HFF-Myc (cell line): ENCODE measurements at places on chromosomes 2 and 18.

DNA sequence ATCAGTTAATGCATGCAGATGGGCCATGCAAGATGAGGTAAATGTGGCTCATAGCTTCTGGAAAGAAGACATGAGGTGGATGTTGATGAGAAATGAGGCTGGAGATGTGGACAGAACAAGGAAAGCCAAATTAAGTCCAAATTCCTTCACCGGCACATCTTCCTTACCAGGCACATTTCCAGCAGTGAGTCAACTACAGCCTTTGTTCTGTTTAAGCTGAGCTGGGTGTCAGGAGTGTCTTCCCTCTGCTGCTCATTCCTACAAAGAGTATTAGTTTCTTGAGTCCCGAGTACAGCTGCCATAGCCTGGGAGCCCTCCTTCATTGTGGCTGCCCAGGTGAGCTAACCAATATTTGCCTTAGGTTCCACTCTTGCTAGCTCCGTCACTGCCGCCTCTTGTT, 945.0 kb downstream of the SLC4A3 start:
- no peak for DNase-seq

- no peak for DNase-seq
Observed at GRCh38 chr2:151953467-151953866, 125.2 kb upstream of the ARL5A start.

DNA sequence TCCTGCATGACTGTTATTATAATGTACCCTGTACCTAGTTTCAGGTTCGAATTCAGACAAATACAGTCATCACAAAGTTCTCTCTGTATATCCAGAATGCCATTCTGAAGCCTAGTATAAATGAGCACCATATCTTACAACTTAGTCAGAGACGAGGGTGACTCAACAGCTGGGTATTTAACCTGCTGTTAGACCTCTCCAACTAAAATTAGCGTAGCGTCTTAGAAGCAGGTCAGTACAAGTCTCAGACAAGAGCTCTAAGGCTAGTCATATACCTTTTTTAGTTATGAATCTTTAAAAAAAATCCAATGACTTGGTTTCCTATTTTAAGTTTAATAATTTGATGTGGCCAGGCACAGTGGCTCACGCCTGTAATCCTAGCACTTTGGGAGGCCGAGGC, 74.1 kb downstream of the CABYR start:
- DNase-seq, result peak; percentile 46

- DNase-seq, result no peak
Observed at GRCh38 chr2:218230882-218231281, 13.9 kb downstream of the ARPC2 start.

- no peak for DNase-seq
Observed at GRCh38 chr18:78788161-78788560, 191.5 kb upstream of the SALL3 start.

- DNase-seq, result no peak
Observed at GRCh38 chr2:105600949-105601794, 143.5 kb upstream of the NCK2 start.

DNA sequence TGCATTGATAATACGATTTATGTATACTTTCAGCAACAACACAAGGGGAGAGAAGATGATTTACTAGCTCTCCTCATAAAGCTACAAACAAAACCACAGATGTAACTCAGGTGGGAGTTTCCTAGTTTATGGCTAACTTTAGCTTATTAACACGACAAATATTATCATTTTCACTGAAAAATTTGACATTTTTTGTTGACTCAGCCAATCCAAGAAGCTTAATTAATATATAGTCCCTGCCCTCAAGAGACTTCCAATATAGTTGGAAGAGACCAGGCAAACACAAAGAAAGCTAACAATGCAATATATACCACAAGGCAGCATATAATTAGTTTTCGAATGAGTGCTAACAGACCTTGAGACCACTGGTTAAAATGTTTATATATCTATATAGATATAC, 775 bp downstream of the WDR12 start:
- DNase-seq, result no peak

GRCh38 chr2:6754419-6754818, 111.3 kb downstream of the CMPK2 start:
- DNase-seq, result no peak

DNA sequence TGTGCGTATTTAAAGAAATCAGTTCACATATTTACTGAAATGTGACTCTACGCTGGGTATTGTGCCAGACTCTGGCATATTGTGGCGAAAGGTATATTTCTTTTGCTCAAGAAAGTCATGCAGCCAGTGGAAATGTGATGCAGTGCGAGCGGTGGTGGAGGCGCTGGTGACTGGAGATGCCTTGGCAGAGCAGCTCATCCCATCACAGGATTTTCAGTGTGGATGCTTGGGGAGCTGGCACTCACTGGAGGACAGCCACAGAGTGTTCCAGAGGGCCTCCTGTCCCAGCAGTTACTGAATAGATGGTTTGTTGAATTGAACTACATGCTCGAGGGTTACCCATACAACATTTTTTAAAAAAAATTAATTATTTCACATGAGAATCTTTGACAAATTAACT, 117.6 kb downstream of the ZNF407 start:
- DNase-seq, result no peak

DNA sequence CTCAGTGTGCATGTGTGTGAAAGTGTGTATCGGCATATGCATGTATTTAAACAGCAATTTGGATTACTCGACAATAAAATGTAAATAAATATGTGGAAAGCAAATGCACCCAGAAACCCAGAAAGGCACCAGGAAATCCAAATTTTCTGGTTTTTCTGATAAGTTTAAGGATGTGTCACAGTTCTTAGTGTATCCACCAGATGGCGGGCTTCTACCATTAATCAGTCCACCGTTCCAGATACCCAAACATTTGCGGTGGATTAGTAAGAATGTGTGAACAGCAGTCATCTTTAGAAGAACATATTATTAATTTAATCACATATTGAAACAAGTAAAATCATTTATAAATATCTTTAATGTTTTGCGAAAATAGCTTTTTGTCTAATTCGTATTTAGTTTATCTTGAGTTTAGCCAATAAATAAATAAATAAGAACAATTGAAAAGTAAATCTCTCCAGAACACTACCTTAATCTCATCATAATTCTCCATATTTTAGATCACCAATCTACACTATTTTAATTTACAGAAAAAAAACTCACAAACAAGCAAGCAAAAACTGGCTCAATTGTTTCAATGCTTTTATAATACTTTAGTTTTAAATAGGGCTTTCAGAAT, 298.9 kb downstream of the DSEL start:
- DNase-seq, result peak; percentile 29

GRCh38 chr18:31679133-31679742, 5.1 kb downstream of the B4GALT6 start:
- no peak for DNase-seq

DNA sequence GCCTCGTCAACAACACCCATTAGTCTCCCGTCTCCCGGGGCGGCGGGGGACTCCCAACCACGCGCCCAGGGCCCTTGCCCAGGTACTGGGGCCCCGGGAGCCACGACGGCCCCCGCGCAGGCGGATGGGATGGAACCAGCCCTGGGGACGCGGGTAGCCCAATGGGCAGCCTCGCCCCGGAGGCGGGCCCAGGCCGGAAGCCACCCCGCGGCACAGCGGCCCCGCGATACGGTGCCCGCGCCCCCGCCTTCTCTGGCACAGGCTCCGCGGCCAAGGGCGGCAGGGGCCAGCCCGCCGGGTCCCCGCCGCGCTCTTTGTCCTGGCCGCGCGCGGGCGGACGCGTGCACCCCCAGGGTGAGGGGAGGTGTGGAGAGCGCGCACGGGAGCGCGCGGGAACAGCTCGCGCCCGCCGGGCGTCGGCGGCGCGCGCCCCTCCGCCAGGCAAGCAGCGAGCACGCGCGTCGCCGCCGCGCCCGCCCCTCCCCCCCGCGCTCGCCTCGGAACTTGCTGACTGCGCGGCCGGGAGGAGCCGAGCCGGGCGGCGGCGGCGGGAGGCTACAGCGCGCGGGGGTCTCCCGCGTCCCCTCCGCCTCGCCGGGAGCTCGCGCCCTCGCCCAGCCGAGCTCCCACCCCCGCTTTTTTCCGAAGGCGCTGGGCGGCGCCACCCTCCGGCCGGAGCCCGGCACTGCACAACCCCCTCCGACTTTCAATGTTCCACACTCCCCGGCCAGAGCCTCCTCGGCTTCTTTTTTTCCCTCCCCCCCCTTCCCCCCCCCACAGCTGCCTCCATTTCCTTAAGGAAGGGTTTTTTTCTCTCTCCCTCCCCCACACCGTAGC, at the start of gene UBE2E3:
UBE2E3 (plus strand) TSS at position 500 of the 837 bp plus-strand sequence. CDS start 1,438 bp downstream, outside the sequence.
- no peak for DNase-seq

- DNase-seq, result no peak
Observed at GRCh38 chr18:62631173-62631572, 84.2 kb upstream of the PHLPP1 start.

DNA sequence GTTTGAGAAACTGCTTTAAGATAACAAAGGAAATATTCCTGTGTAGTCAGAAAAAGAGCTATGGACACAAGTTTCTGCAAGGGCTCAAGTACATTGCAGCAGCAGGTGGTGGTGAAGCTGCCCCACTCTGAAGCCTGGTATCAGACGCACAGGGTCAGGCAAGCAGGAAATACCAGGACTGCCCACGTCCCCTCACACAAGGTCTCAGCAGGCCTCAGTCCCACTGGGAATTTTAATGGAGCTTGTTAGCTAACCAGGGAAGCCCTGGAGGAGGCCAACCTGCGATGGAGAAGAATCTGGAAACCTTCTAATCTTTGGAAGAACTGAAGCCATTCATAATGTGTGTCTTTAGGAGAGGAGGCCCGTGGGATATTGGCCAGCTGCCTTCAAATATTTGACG, 168.3 kb downstream of the UXS1 start:
- DNase-seq, result no peak

DNA sequence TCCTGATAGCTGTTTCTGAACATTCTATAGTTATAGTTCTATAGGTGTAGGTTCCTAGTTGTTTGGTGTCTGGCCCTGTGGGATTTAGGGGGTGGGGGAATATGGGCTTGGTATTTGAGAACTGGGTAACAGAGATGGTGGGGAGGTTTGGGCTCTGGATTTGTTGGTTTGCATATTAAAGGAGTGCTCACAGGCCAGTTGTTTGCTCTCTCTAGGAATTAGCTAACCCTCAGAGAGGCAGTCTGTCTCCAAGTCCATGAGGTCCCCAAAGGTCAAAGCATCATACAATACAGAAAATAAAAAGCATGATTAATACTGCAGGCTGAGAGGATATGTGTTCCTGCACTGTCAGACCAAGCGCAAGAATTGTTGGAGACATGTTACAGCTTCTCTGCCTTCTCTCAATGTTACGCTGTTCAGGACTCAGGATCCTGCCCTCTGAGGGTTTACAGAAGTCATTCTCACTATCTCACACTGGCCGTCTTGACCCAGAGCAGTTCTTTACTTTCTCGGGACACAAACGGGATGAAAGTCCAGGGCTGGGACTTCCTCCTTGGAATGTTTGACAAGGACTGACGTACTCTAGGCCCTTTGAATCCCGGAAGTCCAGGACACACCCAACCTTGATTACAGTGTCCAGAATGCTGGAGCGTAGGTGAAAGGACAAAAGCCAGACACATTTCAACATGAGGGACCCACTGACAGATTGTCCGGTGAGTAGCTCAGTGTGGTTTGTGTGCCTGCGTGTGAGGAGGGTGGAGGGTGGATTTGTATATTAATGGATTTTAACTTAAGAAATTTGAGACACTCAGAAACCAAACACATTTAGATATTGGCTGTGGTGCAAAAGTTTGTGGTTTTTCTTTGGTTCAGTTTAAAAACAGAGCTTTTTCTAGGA, at the start of gene NOSTRIN:
NOSTRIN (plus strand) TSS at position 677 of the 898 bp plus-strand sequence; CDS start at position 687, 10 bp downstream.
- no peak for DNase-seq

GRCh38 chr2:164933671-164934189, 21.6 kb downstream of the SLC38A11 start:
- DNase-seq, result no peak

DNA sequence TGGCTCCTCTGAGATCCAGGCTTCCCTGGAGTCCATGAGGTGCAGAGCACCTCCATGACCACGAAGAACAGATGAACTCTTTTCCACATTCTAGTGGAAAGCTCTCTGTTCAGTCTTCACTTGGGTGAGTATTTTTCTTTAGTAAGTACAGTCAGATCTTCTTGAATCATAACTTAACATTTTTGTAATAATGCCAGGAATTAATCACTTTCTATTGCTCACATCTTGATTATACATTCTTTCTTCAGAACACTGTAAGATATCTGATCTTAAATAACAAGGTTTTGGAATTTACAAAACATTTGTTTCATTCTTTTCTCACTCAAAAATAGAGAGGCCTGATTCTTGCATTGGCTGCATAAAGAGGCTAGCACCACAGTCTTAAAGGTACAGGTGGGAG, 45.4 kb upstream of the RND3 start:
- DNase-seq, result no peak

DNA sequence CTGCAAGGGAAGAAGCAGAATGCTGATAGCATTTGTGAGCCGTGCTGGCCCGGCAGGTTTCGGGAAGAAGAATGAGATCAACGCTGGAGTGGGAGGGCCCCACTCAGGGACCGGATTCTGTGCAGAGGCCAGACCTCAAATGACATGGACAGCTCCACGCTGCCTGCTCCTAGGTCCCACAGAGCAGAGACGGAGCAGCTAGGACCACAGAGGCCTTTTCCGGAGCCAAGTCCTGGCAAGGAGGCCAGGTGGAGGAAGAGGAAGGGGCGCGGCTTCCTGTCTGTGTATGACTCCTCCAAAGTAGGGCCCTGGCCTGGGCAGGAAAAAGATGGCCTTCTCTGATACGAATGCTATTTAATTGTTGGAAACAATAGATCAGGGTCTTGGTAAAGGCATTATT, 139.9 kb downstream of the LRRC30 start:
- no peak for DNase-seq

GRCh38 chr18:50662177-50662576, 102.3 kb downstream of the MAPK4 start:
- no peak for DNase-seq

DNA sequence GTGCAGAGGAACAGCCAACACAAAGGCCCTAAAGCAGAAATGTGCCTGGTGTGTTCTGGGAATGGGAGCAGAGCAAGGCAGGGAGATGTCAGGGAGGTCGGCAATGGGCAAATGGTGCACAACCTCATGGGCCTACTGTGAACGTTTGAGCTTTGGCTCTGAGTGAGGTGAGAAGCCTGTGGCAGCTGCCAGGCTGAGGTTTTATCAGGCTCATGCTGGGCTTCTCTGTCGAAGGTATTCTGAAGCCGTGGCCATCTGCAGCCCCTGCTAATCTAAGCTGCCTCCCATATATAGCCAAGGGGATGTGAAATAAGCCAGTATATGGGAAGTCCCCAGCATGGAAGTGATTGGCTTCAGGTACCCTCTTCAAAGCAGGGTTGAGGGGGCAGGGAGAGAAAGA, 193.3 kb downstream of the SLC4A3 start:
- DNase-seq, result no peak
